GM04503 (cell line): ENCODE measurements at places on chromosomes 1 and 21.

DNA sequence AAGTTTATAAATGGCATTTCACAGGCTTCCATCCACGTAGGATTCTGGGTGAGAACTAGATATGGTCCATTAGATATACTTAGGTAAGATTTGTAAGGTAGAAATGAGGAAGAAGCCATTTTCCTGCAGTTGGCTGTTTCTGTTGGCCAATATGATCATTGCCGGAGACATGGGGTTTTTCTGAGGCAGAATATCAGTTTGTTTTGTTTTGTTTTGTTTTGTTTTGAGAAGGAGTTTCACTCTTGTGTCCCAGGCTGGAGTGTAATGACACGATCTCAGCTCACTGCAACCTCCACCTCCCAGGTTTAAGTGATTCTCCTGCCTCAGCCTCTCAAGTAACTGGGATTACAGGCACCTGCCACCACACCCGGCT, 8.7 kb upstream of the EYA3 start:
- no peak for DNase-seq

GRCh38 chr1:204577794-204578478, 61.7 kb downstream of the MDM4 start:
- DNase-seq = no peak

GRCh38 chr1:96955307-96956012, 233.9 kb downstream of the PTBP2 start:
- DNase-seq = no peak

GRCh38 chr1:226738995-226739695, at the start of gene ITPKB:
TSS of gene ITPKB (minus strand) at chr1:226739282. CDS start at chr1:226737458, 1,824 bp downstream.
- no peak for DNase-seq

DNA sequence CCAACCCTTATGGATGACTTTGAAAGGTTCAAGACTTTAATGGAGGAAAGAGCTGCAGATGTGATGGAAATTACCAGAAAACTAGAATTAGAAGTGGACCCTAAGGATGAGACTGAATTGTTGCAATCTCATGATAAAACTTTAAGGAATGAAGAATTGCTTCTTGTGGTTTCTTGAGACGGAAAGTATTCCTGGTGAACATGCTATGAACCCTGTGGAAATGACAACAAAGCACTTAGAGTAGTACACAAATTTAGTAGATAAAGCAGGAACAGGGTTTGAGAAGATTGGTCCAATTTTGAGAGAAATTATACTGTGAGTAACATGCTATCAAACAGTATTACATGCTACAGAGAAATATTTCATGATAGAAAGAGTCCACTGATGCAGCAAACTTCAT, 215.4 kb downstream of the OMA1 start:
- DNase-seq = peak; percentile 51

DNA sequence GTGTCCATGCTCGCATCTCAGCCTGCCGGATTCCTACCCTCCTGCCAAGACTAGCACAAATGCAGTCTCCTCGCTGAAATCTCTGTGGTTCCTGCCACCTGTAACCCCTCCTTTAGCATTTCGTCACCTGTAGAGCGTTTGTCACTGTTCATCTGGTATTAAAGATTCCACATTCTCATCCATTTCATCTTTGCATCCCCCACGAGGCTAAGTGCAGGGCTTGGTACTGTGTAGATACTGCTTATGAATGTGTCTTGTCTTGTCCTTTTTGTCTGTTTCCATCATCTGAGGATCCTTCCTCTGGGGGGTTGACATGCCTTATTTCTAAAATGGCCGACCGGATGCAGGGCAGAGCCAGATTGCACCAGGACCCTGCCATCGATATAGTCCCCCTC, 53.7 kb upstream of the DNAJC6 start:
- DNase-seq = no peak

GRCh38 chr1:230066031-230066430, 1.0 kb upstream of the GALNT2 start:
- DNase-seq = no peak

- DNase-seq = no peak
These were observed 4.1 kb downstream of the GPA33 start for GRCh38 chr1:167086033-167086432.

DNA sequence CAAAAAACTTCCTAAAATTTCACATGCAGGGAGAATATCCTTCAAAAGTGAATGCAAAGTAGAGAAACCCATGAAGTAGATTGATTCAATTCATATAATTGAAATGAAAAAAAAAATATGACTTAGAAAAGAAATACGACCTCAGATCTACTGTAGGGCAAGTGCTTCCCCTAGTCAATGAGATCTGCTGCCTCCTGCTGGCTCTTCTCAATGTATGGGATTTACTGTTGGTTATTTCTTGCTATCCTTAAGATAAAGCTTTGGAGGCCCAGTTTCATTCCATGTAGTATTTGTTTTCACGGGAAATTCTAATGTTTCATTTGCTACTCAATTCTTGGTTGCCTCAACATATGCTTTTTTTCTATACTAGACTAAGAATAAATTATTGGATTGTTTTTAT, 46.2 kb downstream of the ZNF648 start:
- DNase-seq = no peak

- DNase-seq = no peak
These were observed 18.9 kb downstream of the PRRX1 start for GRCh38 chr1:170682809-170683208.

GRCh38 chr1:64039390-64039926, 164.0 kb upstream of the UBE2U start:
- DNase-seq = peak; percentile 93

DNA sequence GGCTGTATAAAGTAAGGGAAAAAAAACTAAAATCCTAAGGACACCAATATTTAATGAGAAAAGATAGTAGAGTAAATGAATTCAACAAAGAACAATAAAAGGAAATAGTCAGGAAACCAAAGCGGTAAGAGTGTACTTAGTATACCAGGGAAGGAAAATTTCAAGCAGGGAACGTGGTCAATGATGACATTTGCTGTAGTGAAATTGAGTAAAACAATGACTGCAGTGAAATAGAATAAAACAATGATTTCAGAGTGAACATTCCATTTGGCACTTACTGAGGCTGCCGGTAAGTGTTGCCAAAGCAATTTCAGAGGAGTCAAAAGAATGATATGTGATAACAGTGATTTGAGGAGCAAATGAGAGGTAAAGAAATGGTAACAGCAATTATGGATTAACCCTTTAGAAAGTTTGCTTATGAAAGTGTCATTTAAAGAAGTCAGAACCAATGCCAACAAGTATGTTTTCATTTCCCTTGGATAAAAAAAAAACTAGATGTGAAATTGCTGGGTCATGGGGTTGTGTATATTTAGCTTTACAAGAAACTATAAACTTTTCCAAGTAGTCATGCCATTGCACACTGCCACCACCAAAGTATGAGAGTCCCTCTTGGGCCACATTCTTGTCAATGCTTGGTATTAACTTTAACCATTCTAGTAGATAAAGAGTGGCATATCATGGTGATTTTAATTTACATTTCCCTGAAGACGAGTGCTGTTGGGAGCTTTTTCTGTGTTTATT, 50.5 kb downstream of the VCAM1 start:
- DNase-seq = no peak

DNA sequence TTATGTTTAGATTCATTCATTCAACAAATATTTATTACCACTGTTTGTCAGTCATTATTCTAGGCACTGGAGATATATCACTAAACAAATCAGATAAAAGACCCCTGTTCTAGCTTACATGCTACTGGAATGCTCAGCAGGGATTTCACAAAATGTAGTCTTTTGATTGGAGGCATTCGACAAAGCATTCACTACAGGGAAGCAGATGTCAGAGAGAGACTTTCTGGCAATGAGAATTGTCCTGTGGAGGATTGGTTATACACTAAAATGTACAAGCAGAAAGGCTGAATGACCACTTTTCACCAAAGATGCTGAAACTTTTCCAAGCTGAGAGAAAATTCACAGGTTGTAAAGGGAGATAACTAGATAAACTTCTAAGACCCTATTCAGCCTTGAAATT, 57.7 kb downstream of the SCMH1 start:
- no peak for DNase-seq

- DNase-seq = no peak
These were observed 111.3 kb downstream of the GLIS1 start for GRCh38 chr1:53627666-53628065.

DNA sequence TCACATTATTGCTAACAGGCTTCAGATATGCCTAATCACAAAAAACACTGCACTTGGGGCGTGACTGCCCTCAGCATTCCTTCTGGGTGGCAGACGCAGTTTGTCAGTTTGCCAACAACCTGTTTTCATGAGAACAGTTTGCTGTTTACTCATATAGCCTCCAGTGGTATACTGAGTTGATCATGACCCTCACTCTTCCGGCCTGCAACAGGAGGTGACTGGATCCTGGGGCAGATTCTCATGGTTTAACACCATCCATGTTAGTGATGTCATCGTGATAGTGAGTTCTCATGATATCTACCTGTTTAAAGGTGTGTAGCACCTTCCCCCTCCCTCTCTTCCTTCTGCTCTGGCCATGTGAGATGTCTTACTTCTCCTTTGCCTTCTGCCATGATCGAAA, 555.2 kb downstream of the PLPP3 start:
- DNase-seq = no peak

DNA sequence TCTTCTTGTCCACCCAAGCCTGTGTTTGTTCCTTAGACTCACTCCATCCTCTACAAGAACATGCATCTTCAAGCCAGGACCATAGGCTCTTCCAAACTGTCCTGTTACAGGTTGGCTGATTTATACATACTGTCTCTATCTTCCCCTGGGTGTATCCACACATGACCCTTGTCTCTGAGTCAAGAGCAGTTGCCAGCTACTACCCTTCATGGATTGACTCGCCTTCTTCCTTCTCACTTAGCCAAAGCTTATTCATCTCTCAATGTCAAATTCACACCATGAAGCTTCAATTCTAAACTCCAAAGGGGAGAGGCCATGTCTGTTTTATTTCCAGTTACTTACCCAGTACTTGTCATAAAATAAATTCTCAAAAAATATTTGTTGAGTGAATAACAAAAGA, 64.1 kb upstream of the CACHD1 start:
- DNase-seq = no peak

DNA sequence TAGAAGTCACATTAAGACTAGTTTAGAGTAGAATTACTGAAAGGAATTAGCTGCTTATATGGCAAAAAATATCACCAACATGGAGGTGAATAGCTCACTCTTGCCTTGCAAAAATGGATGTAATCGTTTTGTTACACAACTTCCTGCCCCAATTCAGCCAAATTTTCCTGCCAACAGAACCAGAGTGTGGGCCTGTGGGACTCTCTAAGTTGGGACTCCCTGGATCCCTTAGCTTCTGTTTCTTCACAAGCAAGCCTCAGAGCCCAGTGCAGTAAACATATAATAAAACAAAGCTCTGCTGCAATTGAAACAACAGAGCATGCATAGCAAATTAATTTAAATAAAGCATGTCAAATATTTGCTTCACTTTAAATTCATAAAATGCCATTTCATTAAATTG, 232.5 kb downstream of the TNR start:
- DNase-seq = no peak

DNA sequence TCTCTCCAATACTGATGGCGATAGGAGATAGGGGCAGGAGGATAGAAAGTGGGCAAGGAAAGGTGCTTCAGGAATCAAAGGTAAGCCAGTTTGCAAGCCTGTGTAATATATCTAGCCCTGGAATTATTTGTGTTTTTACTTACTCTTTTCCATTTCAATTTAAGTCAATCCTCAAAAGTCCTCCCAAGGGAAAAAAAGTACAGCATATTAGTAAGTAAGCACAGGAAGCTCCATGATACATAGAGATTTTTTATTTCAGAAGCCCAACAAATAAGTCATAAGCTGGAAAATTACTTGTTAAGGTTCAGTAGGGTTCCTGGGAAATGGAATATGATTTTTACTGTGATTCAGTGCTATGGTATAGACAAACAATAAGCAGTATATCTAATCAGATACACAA, 337.7 kb upstream of the DUSP10 start:
- DNase-seq = no peak

- peak; percentile 11 for DNase-seq
These were observed 639 bp upstream of the SPATA1 start for GRCh38 chr1:84505493-84506001.

DNA sequence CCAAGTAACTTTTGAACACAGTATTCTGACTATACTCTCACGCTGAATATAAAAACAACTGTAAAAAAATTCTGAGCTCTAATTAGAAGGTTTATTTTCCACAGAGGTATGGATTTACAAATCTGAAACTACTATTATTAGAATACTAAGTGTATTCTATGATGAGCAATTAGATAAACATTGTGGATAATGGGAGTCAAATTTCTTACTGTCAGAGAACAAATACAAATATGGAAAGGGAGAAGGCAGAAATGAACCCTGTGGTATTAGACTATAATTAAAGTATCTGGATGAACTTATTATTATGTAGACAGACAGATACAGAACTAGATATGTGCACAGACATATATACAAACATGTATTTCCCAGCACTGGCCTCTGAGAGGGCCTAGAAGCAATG, 22.6 kb downstream of the ALDH9A1 start:
- DNase-seq = no peak

DNA sequence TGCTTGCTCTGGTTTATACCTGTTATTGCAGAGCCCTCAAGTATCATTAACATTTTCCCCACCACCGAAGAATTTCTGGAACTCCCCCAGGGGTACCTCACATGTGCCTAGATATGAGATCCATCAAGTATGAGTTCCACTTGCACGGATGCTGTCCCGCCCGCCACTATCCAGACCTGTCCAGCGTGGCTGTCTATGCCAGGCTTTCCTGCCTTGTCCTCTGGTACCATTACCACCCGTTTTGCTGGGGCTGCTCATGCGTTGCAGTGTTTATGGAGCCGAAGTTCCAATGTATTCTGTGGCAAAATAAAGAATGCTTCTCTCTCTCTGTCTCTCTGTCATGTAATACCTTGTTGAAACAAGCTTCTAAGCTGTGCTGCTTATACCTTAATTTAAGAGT, 543.5 kb upstream of the PTBP2 start:
- DNase-seq = no peak

DNA sequence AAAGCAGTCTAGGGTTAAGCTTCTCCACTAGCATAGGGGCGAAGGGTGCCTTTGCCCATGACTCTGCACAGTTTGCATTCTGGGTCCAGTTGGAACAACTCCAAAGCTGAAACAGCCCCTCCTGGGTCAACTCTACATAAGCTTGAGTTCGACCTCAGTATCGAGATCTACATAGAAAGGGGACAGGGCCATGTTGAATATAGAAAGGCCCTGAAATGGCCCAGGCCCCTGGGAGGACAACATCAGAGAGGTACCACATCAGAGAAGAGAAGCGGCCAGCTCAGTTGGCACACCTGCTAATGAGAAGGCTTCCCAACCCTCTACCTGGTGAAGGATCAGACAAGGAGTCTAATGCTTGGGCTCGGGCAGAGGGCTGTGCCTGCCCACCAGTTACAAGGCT, 1.6 kb downstream of the DENND2D start:
- no peak for DNase-seq

- no peak for DNase-seq
These were observed 103.1 kb upstream of the KAZN start for GRCh38 chr1:14495381-14495780.

- DNase-seq = no peak
These were observed 59.5 kb upstream of the KCNA3 start for GRCh38 chr1:110734133-110734680.

GRCh38 chr1:167130829-167131510, 37.1 kb downstream of the STYXL2 start:
- DNase-seq = no peak
